ENCODE measurements at places on chromosomes 11 and 22. TPM values are rescaled to one million over a fixed set of nuclear protein-coding genes. Genes with fewer than 3 reads are reported as not detected.

- DNase-seq, result peak; percentile 55
- H3K27me3 ChIP-seq, result no peaks in the 10 kb centered on the region
- peaks cover 26% of the 10 kb centered on the region for H3K4me1 ChIP-seq
- no peak overlapping the region for H3K27ac ChIP-seq
- no peak overlapping the region for H3K4me3 ChIP-seq
Measured at GRCh38 chr11:61541598-61541997, 33.0 kb downstream of the LRRC10B start.

DNA sequence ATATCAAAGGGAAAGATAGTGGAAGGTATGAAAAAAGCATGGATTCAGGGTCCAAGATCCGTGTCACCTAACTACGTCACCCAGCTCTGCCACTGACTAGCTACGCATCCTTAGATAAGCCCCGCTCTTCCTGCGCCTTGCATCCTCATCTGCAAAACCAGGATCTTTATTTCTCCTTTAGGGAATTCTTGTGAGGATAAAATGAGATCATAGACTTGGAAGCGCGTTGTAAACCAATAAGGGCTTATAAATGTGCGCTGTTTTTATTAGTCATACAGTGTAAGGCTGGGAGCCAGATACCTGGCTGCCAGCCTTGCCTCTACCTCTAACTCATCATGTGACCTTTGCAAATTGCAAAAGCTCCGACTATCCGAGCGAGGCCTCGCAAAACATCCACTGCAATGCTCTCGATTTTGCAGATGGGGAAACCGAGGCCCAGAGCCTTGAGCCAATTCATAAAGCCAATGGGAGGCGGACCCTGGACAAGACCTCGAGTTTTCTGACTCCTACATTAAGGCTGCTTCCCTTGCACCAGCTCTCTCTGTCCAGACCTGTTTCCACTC, 753 bp downstream of the PRPF19 start:
- no peak for DNase-seq
- H3K4me1 ChIP-seq, result peaks cover 11% of the 10 kb centered on the region
- H3K27me3 ChIP-seq, result peaks cover 37% of the 10 kb centered on the region
- peak overlapping the region; percentile 80 for H3K4me3 ChIP-seq

GRCh38 chr11:35531246-35531645, 5.8 kb upstream of the PAMR1 start:
- peaks cover 18% of the 10 kb centered on the region for H3K4me1 ChIP-seq
- H3K27me3 ChIP-seq, result no peaks in the 10 kb centered on the region
- no peak overlapping the region for H3K27ac ChIP-seq
- no peaks in the 10 kb centered on the region for H3K36me3 ChIP-seq
- DNase-seq, result no peak
- H3K4me3 ChIP-seq, result no peak overlapping the region

P4HA3 gene
- not detected for total RNA-seq

DNA sequence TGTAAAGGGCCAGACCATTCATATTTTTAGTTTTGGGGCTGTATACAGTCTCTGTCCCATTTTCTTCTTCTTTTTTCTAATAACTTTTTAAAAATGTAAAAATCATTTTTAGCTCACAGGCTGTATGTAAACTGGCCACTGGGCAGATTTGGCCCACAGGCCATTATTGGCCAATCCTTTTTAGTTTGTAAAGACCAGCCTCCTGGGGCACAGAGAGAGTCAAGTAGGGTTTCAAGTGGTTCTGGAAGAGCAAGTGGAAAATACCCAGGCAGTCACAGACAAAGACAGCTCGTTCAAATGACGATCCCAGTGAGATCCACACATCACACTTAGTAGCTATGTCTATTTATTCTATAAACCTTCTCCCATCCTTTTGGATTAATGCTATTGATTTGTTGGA, 150.2 kb upstream of the ARHGAP20 start:
- no peak overlapping the region for H3K4me3 ChIP-seq
- no peak for DNase-seq

GRCh38 chr22:22520020-22520656, at the start of gene ZNF280A:
ZNF280A (minus strand) TSS chr22:22520270; CDS start chr22:22515630, 4,640 bp downstream.
- H3K4me3 ChIP-seq, result peak within 1 kb of the TSS; percentile 34
- DNase-seq, result peak; percentile 47
- peaks cover 21% of the 10 kb centered on the region for H3K4me1 ChIP-seq
- H3K36me3 ChIP-seq, result no peaks in the 10 kb centered on the region
- no peak within 1 kb of the TSS for H3K27ac ChIP-seq

OR8J1 gene
- not detected for total RNA-seq

PKNOX2 gene
- total RNA-seq, result 7.2 TPM

- H3K4me1 ChIP-seq, result peaks cover 6% of the 10 kb centered on the region
- no peaks in the 10 kb centered on the region for H3K36me3 ChIP-seq
- no peak for DNase-seq
Measured at GRCh38 chr22:29816980-29817379, 21.1 kb downstream of the ASCC2 start.

GRCh38 chr11:94668212-94668793, 99.9 kb upstream of the AMOTL1 start:
- no peaks in the 10 kb centered on the region for H3K36me3 ChIP-seq
- H3K27me3 ChIP-seq, result no peaks in the 10 kb centered on the region
- H3K4me3 ChIP-seq, result no peak overlapping the region

ADAMTS15 gene
- 0.25 TPM for total RNA-seq

GRCh38 chr11:61954106-61954850, 4.1 kb downstream of the BEST1 start:
- peaks cover 34% of the 10 kb centered on the region for H3K27me3 ChIP-seq
- peaks cover 6% of the 10 kb centered on the region for H3K4me1 ChIP-seq
- no peak overlapping the region for H3K27ac ChIP-seq
- H3K4me3 ChIP-seq, result peak overlapping the region; percentile 41

OR52L1 gene
- not detected for total RNA-seq

CDC45 gene
- 50.7 TPM for total RNA-seq

NCR3LG1 gene
- 0.74 TPM for total RNA-seq

DNA sequence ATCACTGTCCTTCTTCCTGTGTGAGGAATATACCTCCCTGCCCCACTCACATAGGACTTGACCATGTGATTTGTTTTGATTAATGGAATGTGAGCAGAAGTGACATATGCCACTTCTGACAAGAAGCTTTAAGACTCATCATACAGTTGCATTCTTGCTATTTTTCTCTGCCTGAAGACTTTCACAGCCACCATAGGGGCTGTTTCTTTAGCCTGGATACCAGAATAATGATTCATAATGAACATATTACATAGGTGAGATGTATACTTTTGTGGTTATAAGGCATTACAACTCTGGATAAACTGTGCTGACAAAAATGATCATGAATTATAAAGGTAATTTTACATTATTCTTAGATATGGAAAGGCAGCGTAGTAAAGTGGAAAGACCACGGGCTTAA, 798.0 kb downstream of the DLG2 start:
- no peaks in the 10 kb centered on the region for H3K36me3 ChIP-seq
- DNase-seq, result no peak
- H3K27me3 ChIP-seq, result no peaks in the 10 kb centered on the region
- no peak overlapping the region for H3K27ac ChIP-seq

GRCh38 chr11:93704237-93704636, 37.1 kb downstream of the TAF1D start:
- H3K4me3 ChIP-seq, result no peak overlapping the region
- H3K4me1 ChIP-seq, result peaks cover 7% of the 10 kb centered on the region
- no peak overlapping the region for H3K27ac ChIP-seq
- no peaks in the 10 kb centered on the region for H3K27me3 ChIP-seq

PRR33 gene
- total RNA-seq, result not detected

- H3K4me3 ChIP-seq, result no peak overlapping the region
- no peaks in the 10 kb centered on the region for H3K27me3 ChIP-seq
- no peaks in the 10 kb centered on the region for H3K36me3 ChIP-seq
- no peak for DNase-seq
- no peak overlapping the region for H3K27ac ChIP-seq
- H3K4me1 ChIP-seq, result peaks cover 3% of the 10 kb centered on the region
Measured at GRCh38 chr11:15901790-15902189, 454.6 kb downstream of the SOX6 start.

DNA sequence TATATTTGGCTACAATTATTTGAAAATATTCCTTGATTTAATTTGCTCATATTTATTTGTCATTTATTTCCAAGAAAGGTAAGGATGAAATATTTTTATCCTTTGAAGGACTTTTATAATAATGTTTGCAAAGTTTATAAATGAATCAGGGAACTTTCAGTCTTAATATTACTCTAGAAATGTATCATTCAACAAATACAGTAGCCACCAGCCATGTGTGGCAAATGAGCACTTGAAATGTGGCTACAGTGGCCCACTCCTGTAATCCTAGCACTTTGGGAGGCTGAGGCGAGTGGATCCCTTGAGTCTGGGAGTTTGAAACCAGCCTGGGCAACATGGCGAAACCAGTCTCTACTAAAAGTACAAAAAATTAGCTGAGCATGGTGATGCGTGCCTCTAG, 20.3 kb upstream of the PHF21A start:
- H3K36me3 ChIP-seq, result no peaks in the 10 kb centered on the region
- no peak for DNase-seq
- no peak overlapping the region for H3K4me3 ChIP-seq

GRCh38 chr11:32311346-32312065, 123.8 kb downstream of the WT1 start:
- H3K4me1 ChIP-seq, result peaks cover 13% of the 10 kb centered on the region
- no peak overlapping the region for H3K27ac ChIP-seq
- peaks cover 19% of the 10 kb centered on the region for H3K27me3 ChIP-seq
- no peak overlapping the region for H3K4me3 ChIP-seq

GRCh38 chr11:75376175-75376574, 23.1 kb upstream of the RPS3 start:
- no peak overlapping the region for H3K4me3 ChIP-seq
- peak; percentile 21 for DNase-seq
- H3K4me1 ChIP-seq, result no peaks in the 10 kb centered on the region
- H3K27me3 ChIP-seq, result no peaks in the 10 kb centered on the region
- H3K36me3 ChIP-seq, result no peaks in the 10 kb centered on the region
- no peak overlapping the region for H3K27ac ChIP-seq

GRCh38 chr11:77778549-77778948, 42.0 kb downstream of the RSF1 start:
- H3K27ac ChIP-seq, result no peak overlapping the region
- DNase-seq, result no peak
- H3K4me3 ChIP-seq, result no peak overlapping the region
- no peaks in the 10 kb centered on the region for H3K27me3 ChIP-seq
- H3K4me1 ChIP-seq, result no peaks in the 10 kb centered on the region
